Activated naive CD4-positive, alpha-beta T cell treated with anti-CD3 and anti-CD28 coated beads for 36 hours (primary cell): ENCODE measurements at places on chromosomes 7 and 10. TPM values are rescaled to one million over a fixed set of nuclear protein-coding genes. Genes with fewer than 3 reads are reported as not detected.

Gene TAS2R41
- not detected for total RNA-seq

Gene MOGAT3
- total RNA-seq = not detected

Gene TMEM273
- 0.48 TPM for total RNA-seq

Gene GPR141
- total RNA-seq = not detected

Gene C10orf53
- total RNA-seq = not detected

Gene SPAM1
- not detected for total RNA-seq

GRCh38 chr7:81285142-81285871, 366.5 kb upstream of the SEMA3C start:
- H3K4me1 ChIP-seq = no peaks in the 10 kb centered on the region
- no peaks in the 10 kb centered on the region for H3K36me3 ChIP-seq
- no peak for DNase-seq
- H3K27me3 ChIP-seq = no peaks in the 10 kb centered on the region

DNA sequence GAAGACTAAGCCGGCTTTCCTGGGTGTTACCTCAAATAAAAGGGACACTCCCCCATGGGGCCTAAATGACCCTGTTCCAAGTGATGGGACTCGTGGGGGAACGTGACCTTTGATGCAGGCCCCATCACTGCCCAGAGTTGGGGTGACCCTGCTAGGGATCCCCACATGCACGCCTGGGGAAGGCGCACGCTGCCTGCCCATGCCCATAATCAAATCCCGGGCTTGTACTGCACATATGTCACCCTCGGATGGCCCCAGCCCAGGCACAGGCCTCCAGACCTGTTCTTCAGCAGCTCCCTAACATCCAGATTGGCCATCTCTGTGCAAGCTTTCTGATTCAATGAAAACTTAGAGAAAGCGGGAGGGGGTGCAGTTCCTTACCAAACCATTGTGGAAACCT, 14.7 kb downstream of the EBF3 start:
- H3K4me1 ChIP-seq = no peaks in the 10 kb centered on the region
- peaks cover 15% of the 10 kb centered on the region for H3K27me3 ChIP-seq
- H3K27ac ChIP-seq = no peak overlapping the region
- DNase-seq = no peak
- no peak overlapping the region for H3K4me3 ChIP-seq

DNA sequence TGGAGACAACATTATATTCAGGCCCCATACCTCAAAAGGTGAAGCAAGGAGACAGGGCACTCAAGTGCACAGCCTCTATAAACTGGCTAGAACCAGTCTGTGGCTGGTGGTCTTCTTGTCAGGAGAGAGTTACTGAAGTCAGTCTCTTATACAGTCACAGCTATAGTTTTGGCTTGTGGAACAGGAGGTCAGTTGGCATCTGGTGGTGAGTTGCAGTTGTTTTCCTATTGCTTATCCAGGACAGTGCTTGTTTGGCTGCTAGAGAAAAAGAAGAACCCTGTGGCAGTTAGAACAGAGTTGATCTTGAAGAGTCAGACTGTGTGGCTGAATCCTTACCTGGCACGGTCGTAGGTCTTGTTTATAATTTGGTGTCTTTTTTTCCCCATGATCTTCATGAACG, 17.3 kb downstream of the CCM2 start:
- no peak overlapping the region for H3K27ac ChIP-seq
- H3K27me3 ChIP-seq = no peaks in the 10 kb centered on the region
- DNase-seq = no peak
- no peak overlapping the region for H3K4me3 ChIP-seq

DNA sequence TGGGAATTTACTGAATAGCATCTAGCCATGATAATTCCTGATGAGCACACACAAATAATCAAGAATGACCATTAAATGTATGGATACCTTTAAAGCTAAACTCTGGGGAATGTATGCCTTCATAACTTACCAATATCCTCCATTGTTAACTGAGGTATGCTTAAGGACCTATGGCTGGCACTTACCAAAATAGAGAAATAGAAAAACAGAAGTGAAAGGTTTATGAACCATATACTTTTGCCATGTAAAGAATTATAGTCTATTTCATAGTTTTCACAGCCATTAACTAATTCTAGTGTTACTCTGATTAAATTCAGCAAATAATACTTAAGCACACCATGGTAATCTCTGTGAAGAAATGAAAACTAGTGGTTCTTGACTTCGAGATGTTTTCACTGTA, 1360.6 kb upstream of the LRRTM3 start:
- no peak for DNase-seq
- H3K27ac ChIP-seq = no peak overlapping the region
- H3K27me3 ChIP-seq = peaks cover 2% of the 10 kb centered on the region
- H3K4me3 ChIP-seq = no peak overlapping the region

GRCh38 chr10:33126742-33127141, 168.7 kb upstream of the ITGB1 start:
- peak overlapping the region; percentile 64 for H3K27ac ChIP-seq
- peak; percentile 46 for DNase-seq
- peaks cover 58% of the 10 kb centered on the region for H3K4me1 ChIP-seq
- peaks cover 6% of the 10 kb centered on the region for H3K27me3 ChIP-seq

- H3K27ac ChIP-seq = no peak overlapping the region
- DNase-seq = no peak
- peaks cover 2% of the 10 kb centered on the region for H3K4me1 ChIP-seq
- no peak overlapping the region for H3K4me3 ChIP-seq
- no peaks in the 10 kb centered on the region for H3K27me3 ChIP-seq
- H3K36me3 ChIP-seq = no peaks in the 10 kb centered on the region
Measured at GRCh38 chr7:66105263-66105748, 9.3 kb upstream of the CRCP start.

- no peaks in the 10 kb centered on the region for H3K27me3 ChIP-seq
- DNase-seq = no peak
- no peaks in the 10 kb centered on the region for H3K4me1 ChIP-seq
- no peak overlapping the region for H3K4me3 ChIP-seq
Measured at GRCh38 chr7:45068236-45069023, 20.3 kb downstream of the NACAD start.

- no peaks in the 10 kb centered on the region for H3K27me3 ChIP-seq
- peaks cover 14% of the 10 kb centered on the region for H3K36me3 ChIP-seq
- H3K4me1 ChIP-seq = peaks cover 38% of the 10 kb centered on the region
- DNase-seq = peak; percentile 94
Measured at GRCh38 chr10:104120903-104121484, 977 bp upstream of the SFR1 start.

- H3K27ac ChIP-seq = peak overlapping the region; percentile 55
- peaks cover 31% of the 10 kb centered on the region for H3K36me3 ChIP-seq
- no peak for DNase-seq
- no peaks in the 10 kb centered on the region for H3K27me3 ChIP-seq
- H3K4me3 ChIP-seq = no peak overlapping the region
- peaks cover 53% of the 10 kb centered on the region for H3K4me1 ChIP-seq
Measured at GRCh38 chr10:11328264-11329061, 283.0 kb downstream of the USP6NL start.

GRCh38 chr10:61547297-61547696, 94.1 kb upstream of the TMEM26 start:
- H3K27ac ChIP-seq = no peak overlapping the region
- peaks cover 2% of the 10 kb centered on the region for H3K27me3 ChIP-seq
- H3K4me3 ChIP-seq = no peak overlapping the region
- DNase-seq = no peak
- no peaks in the 10 kb centered on the region for H3K36me3 ChIP-seq

DNA sequence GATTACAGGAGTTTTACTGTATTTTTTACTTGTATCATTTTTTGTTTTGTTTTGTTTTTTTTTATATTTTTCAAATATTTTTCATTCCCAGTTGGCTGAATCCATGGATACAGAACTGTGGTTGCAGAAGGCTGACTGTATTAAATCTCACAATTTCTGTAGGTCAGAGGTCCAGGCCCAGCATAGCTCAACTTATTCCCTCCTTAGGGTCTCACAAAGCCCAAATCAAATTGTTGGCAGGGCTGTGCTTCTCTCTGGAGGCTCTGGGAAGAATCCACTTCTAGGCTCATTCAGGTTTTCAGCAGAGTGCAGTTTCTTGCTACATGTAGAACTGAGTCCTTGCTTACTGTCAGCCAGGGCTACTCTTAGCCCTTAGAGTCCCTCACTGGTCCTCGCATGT, 22.6 kb downstream of the TSPAN14 start:
- no peak for DNase-seq
- peak overlapping the region; percentile 88 for H3K27ac ChIP-seq
- no peak overlapping the region for H3K4me3 ChIP-seq
- peaks cover 30% of the 10 kb centered on the region for H3K36me3 ChIP-seq
- peaks cover 76% of the 10 kb centered on the region for H3K4me1 ChIP-seq
- no peaks in the 10 kb centered on the region for H3K27me3 ChIP-seq

- no peak for DNase-seq
- H3K4me1 ChIP-seq = no peaks in the 10 kb centered on the region
- no peaks in the 10 kb centered on the region for H3K27me3 ChIP-seq
Measured at GRCh38 chr7:65397730-65398142, 24.1 kb downstream of the ZNF92 start.

- H3K4me1 ChIP-seq = peaks cover 10% of the 10 kb centered on the region
- no peaks in the 10 kb centered on the region for H3K36me3 ChIP-seq
- no peak overlapping the region for H3K4me3 ChIP-seq
Measured at GRCh38 chr10:13994932-13995331, 335.8 kb downstream of the FRMD4A start.

- DNase-seq = no peak
- H3K4me3 ChIP-seq = no peak overlapping the region
- peaks cover 43% of the 10 kb centered on the region for H3K36me3 ChIP-seq
- H3K27me3 ChIP-seq = no peaks in the 10 kb centered on the region
Measured at GRCh38 chr7:72754312-72754711, 73.7 kb downstream of the TYW1B start.

- H3K4me1 ChIP-seq = peaks cover 14% of the 10 kb centered on the region
- no peak overlapping the region for H3K27ac ChIP-seq
- H3K36me3 ChIP-seq = no peaks in the 10 kb centered on the region
- peak; percentile 13 for DNase-seq
Measured at GRCh38 chr7:134690016-134690415, 43.4 kb downstream of the BPGM start.

GRCh38 chr10:64142395-64142794, 621.2 kb downstream of the REEP3 start:
- no peaks in the 10 kb centered on the region for H3K27me3 ChIP-seq
- no peak for DNase-seq
- no peaks in the 10 kb centered on the region for H3K4me1 ChIP-seq
- H3K27ac ChIP-seq = no peak overlapping the region

DNA sequence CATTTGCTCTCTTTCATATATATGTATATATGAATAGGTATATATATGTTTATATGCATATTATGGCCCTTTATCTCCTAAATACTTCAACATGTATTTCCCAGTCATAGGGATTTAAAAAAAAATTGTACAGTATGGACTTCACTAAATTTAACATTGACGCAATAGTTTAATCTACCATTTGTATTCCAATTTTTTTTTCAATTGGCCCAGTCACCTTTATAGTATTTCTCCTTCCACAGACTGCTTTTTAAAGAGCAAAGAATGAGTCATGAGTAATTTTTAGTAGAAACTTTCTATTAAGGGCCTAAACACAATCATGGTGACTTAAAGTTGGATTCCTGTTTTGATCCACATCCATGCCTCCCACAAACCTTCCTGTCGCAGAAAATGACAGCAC, 20.5 kb downstream of the CCSER2 start:
- H3K4me1 ChIP-seq = peaks cover 58% of the 10 kb centered on the region
- no peak for DNase-seq
- H3K27me3 ChIP-seq = no peaks in the 10 kb centered on the region
- no peak overlapping the region for H3K4me3 ChIP-seq

DNA sequence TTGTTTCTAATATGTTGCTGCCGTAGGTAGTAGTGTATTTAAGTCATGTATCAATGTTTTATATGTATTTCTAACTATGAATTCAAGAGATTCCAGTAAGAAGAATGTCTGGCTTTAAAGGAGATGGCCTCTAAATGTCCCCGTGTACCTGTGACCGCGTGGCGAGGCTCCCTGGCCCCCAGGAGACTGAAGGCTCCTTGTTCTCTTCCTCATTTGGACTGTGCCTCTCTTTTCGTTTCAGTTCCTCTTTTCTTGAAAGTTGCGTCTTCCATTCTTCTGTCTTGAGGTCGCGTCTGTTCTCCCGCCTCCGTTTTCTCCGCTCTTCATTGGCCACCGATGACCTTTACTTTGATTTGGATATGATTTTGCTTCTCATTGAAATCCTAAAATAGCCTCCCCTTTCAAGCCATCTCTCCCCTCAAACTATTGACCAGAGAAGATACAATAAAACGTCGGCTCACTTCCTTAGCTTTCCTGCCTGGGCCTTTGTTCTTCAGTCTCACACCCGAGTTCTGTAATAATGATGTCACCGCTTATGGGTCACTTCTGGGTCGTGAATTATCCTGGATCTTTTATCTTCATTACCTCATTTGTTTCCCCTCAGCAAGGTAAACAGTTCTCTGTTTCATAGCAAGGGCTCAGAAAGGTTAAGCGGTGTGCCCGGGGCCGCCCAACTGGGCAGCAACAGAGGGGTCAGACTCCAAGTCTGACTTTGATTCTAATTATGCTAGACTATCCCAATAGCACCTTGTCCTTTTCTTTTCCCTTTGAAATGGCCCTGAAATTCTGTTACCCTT, 28.7 kb downstream of the WIPI2 start:
- H3K4me1 ChIP-seq = no peaks in the 10 kb centered on the region
- no peaks in the 10 kb centered on the region for H3K27me3 ChIP-seq
- no peak overlapping the region for H3K4me3 ChIP-seq
- no peak overlapping the region for H3K27ac ChIP-seq
- H3K36me3 ChIP-seq = peaks cover 27% of the 10 kb centered on the region

DNA sequence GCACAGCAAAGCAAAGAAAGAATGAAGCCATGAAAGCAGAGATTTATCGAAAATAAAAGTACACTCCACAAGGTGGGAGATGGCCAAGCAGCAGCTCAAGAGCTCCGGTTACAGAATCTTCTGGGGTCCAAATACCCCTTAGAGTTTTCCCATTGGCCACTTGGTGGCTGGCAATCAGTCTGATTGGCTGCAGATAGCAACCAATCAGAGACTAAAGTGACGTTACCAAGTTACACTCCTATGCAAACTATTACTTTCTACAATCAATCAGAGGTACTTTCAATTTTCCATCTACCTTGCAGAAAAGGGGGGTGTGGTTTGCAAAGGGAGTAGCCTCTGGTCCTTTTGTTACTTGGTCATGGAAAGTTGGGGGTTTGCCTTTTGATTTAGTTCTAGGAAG, 58.0 kb upstream of the AUTS2 start:
- H3K36me3 ChIP-seq = no peaks in the 10 kb centered on the region
- DNase-seq = no peak
- H3K27ac ChIP-seq = no peak overlapping the region
- H3K4me1 ChIP-seq = no peaks in the 10 kb centered on the region
- no peaks in the 10 kb centered on the region for H3K27me3 ChIP-seq

DNA sequence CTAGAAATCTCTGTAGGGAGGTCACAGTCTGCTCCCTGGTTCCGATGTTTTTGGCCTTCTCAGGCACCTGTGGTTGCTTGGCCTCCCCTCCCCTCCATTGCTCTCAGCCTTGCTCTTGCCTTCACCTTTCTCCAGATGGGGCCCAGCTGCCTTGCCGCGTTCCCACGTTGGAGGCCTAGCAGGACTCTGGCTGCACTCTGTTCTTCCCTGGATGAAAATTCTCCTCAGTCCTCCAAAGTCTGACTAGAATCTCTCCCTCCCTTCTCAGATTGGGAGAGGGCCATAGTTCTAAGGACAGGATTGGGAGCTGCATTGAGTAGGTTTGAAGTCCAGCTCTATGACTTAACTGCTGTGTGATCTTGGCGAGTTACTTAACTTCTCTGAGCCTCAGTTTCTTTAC, 213.7 kb upstream of the HABP2 start:
- H3K27ac ChIP-seq = no peak overlapping the region
- no peak overlapping the region for H3K4me3 ChIP-seq
- H3K36me3 ChIP-seq = no peaks in the 10 kb centered on the region
- no peaks in the 10 kb centered on the region for H3K27me3 ChIP-seq

GRCh38 chr7:109206196-109206595, 636.5 kb downstream of the DNAJB9 start:
- no peaks in the 10 kb centered on the region for H3K36me3 ChIP-seq
- H3K27ac ChIP-seq = no peak overlapping the region
- no peak overlapping the region for H3K4me3 ChIP-seq
- no peaks in the 10 kb centered on the region for H3K4me1 ChIP-seq
- no peaks in the 10 kb centered on the region for H3K27me3 ChIP-seq
